Fibroblast of skin of back (primary cell): ENCODE measurements at places on chromosomes 16 and 17.

DNA sequence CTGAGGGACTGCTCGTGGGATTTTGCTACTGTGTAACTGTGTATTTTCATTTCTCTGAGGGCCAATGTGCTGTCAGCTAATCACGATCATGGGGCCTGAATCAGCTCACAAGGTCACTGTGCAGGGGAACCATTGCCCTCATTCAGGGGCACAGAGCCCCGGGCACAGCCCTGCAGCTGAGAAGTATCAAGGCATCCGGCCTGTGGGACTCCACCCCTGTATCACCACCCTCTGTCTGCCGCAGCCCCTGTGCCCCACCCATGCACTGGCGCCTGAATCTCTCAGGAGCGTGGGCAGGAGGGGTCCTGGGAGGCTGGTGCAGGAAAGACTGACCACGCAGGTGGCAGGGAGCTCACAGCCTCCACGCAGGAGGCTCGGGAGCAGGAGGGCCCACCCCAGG lies 43.4 kb upstream of the RASD1 start:
- DNase-seq: no peak

DNA sequence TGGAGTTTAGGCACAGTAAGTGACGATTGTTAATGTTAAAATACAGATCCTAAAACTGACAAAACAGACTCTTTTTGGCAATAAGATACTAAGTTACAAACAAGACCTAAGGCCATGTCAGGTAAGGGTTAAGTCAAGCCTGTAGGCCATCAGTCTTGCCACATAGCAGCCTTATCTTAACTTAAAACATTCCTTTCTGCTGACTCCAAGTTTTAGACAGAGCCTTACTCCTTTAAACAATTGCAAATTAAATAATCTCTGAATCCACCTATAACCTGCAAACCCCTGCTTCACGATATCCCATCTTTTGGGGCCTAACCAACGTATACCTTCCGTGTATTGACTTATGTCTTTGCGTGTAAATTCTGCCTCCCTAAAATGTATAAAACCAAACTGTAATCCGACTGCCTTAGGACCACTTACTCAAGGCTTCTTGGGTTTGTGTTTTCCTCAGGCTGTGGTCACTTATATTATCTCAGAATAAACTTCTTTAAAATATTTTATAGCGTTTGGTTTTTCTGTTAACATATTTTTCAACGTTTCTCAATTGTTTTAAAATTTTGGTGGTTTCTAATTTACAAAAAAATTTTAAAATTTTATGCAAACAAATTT lies 64.4 kb downstream of the EFCAB5 start:
- peak; percentile 33 for DNase-seq

GRCh38 chr17:49996121-49996494 lies 1.1 kb upstream of the DLX3 start:
- DNase-seq: no peak

DNA sequence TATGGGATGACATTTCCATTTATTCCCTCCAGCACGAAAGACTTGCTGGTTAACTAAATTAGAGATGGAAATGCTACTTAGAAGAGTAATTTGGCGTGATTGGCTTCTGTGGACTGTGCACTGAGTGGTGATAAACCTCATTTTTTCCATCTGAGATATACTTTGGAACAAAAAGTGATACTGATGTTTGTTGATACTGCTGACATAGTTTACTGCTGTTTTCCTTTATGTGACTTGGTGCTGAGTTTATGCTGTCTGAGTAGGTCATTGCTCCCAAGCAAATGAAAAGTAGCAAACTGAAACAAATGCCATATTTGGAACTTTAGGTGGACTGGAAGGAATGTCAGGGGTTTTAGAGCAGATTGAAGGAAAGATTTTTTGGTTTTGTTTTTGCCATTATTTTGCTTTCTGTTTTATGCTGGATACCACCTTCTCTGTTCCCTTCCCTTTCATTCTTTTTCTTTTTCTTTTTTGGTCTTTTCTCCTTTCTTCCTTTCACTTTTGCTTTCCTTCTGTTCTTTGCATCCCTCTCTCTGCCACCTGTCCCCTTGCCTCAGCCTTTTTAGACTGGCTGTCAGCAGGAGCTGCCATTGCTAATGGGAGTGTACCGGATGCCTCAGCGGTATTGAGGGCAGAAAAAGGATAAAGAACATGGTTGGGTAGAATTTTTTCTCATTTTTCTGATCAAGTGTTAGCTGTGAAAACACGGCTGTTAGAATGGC lies 41.8 kb downstream of the NUP93 start:
- no peak for DNase-seq

GRCh38 chr17:74001145-74001544 lies 202.3 kb upstream of the RPL38 start:
- no peak for DNase-seq

DNA sequence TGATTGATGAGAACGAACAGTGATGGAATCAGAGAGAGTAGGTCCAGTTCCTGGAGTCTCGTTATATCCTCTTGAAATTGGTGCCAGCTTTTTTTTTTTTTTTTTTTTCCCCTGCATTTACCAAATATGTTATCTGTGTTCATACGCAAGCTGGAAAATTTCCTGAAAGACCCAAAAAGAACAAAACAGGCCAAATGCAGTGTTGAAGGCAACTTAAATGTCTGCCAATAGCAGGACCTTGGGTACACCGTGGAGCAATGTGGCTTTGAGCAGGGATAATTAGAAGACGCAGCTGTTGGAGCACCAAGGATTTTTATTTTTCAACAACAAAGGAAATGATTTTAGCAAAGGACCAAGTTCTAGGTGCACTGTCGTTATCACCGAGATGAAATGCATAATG lies 105.0 kb downstream of the ABCC6 start:
- DNase-seq: no peak

DNA sequence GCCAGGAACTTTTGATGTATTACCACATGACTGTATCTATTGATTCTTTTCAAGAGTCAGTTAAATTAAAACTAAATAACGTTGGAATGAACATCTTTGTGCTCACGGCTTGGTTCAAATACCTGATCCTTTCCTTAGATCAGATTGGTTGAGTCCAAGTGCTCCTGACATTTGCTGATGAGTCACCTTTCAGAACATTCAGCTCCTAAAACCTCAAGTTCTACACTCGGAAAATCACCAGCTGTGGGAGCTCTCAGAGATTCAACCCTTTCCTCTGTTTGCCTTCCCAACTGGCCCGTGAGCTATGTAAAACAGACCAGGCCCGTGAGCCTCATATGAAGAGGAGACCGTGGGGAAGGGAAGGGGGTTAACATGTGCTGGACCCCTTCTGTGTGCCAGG lies 68.1 kb downstream of the RTN4RL1 start:
- no peak for DNase-seq

GRCh38 chr17:36791942-36792475 lies 145.3 kb upstream of the LHX1 start:
- DNase-seq: no peak

GRCh38 chr17:42177684-42178083 lies 3.3 kb downstream of the KCNH4 start:
- no peak for DNase-seq

DNA sequence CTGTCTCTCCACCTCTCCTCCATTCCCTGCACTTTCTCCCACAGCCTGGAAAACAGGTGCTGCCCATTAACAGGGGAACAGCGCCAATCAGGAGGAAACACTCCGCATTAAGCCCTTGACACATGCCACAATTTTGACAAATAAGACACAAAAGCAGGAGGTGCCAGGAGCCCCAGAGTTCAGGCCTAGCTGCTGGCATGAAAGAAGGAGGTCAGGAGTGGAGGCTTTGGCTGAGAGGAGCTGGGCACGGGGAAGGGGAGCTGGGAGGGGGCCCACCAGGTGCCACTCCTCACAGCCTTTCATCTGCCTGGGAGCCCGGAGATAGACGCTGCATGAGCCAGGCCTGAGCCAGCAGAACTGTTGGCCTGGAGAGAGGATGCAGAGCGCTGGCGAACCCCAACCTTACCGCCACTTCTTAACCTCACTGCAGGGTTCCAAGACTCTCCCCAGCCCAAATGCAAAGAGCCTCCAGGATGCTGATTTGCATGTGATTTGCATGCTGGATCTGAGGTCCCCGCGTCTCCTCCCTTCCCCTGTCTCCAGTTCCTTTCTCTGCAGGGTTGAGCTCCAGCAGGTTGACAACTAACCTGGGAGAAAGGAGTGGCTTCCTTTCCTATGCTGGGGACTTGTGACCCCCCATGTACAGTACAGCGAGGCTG lies 139.8 kb upstream of the SDK2 start:
- DNase-seq: no peak

- DNase-seq: peak; percentile 94
Measured at GRCh38 chr16:3157229-3158025, 22.6 kb downstream of the ZNF213 start.

DNA sequence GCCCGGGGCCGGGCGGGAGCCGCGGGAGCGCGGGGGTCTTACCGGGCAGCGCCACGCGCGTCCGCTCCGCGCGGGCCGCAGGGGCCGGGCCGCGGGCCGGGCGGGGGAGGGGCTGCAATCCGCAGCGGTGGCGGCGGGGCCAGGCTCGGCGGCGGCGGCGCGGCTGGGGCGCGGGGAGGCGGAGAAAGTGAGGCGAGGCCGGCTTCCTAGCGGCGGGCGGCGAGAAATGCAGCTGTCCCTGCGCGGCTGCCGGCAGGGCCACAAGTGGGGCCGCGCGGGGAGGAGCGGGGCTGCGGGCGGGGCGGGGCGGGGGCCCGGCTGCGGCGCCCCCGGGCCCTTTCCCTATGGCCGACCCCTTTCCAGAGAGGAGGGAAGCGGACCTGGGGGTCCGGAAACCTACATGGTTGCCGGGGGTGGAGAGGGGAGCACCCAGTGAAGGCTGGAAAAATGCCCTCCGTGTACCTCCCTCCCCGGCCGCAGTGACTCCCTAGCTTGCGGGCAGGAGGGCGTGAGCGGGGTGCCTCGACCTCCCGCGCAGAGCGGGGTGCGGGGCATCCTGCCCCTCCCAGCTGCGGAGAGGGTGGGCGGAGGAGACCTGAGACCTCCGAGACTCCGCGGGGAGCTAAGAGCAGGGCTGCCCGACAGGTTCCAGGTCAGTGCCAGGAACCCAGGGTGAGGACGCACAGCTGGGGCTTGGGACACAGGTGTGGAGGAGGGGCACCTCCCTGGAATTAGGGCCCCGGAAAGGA lies at the start of gene CUEDC1:
Gene CUEDC1 (minus strand): TSS at position 230 of the 749 bp plus-strand sequence. CDS start 69,848 bp downstream, outside the sequence.
- peak; percentile 73 for DNase-seq

DNA sequence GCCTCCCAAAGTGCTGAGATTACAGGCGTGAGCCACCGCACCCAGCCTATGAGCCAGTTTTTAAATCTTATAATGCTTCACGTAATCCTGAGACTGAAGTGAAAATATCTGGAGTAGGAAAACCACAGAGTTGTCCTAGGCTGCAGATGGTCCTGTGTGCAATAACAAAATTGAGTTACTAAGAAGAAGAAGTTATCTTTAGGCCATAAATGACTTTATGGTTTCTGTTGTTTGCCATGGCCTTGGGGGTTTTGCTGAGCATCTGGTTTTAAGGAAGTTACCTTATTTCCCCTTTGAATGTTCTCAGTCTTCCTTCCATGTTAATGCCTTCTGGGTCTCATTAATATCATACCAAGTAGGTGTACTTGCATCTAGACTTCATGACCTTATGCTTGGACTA lies 16.5 kb downstream of the NMT1 start:
- no peak for DNase-seq

GRCh38 chr17:77107506-77108433 lies 33.0 kb upstream of the SEC14L1 start:
- DNase-seq: peak; percentile 59

DNA sequence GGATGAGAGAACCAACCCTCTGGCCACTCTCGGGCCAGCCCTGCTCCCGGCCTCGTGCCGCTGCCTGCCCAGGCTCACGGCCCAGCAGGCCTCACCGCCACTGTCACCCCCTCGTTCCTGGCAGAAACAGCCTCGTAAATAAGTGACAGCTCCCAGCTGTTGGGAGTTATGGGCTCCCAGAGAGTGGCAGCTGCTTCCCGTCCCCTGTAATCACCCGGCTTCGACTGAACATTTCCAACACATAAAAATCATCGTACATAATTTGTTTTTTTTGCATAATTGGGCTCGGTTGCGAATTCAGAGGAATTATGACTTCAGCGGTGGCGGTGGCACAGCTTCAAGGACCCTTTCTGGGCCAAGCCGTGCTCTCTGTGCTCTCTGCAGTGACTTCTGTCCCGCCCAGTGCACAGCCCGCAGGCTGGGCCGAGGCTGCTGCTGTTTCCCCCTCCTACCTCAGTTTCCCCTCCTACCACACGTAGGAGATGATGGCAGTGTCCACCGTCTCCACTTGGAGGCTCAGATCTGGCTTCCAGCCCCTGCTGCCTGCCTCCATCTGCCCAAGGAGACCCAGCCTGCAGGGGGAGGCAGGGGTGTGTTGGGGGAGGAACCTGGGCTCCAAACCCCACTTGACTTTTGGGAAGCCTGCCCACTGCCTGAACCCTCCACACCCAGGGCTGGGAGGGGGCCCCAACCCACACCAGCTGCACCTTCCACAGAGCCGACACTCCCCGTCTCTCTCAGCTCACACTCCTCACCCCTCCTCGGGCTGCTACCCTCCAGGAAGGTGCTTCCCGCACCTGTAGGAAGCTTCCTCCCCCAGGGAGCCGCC lies 84.9 kb downstream of the RTN4RL1 start:
- DNase-seq: no peak

- no peak for DNase-seq
Measured at GRCh38 chr17:61362852-61363600, 36.6 kb upstream of the TBX2 start.

DNA sequence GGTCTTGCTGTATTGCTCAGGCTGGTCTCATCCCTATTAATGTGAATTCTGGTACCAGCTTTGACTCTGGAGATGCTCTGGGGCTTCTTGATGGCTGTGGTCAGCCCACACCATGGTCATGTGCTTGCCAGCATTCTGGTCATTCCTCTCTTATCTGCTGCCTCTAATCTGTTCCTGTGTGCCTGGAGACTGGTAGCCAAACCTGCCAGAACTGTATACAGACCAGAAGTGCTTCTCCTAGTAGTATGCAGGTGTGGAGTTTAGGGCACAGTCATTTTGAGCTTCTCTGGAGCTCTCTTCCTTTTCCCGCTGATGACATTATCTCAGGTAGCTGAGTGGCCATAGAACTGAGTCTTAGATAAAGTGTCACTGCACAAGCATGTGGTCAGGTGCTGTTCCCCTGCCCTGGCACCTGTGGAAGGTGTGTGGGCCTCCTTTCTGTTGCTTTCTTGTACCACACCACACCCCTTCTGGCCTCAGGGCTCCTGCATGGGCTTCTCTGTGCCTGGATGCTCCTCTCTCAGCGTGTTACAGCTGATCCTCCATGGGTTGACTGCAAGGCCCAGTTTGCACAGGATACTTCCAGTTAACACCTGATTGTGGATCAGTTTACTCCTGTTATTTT lies 162.7 kb downstream of the SPECC1 start:
- no peak for DNase-seq

DNA sequence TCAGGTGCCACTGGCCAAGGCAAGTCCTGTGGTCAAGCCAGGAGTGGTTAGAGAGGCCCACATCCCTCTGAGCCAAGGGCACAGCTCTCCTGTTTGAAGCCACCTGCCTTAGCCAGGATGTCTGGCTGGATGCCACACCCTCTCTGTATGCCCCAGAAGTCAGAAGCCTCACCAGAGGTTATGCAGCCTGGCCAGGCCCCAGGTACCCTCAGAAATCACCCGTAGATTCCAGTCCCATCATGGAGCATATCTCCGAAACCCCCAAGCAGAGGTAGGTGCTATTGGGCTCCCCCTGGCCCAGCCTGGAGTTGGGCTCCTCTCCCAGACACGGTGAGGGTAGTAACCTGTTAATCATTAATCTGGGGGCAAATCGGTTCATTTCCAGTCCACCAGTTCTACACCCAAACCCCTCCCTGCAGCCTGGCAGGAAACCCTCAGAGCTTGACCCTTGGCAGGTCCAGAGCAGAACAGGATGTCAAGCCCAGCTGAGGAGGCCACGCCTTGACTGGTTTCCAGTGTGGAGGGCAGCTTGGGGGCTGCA lies 60.6 kb upstream of the TMEM97 start:
- DNase-seq: no peak
